ELR (cell line): ENCODE measurements at places on chromosomes 2 and 18.

DNA sequence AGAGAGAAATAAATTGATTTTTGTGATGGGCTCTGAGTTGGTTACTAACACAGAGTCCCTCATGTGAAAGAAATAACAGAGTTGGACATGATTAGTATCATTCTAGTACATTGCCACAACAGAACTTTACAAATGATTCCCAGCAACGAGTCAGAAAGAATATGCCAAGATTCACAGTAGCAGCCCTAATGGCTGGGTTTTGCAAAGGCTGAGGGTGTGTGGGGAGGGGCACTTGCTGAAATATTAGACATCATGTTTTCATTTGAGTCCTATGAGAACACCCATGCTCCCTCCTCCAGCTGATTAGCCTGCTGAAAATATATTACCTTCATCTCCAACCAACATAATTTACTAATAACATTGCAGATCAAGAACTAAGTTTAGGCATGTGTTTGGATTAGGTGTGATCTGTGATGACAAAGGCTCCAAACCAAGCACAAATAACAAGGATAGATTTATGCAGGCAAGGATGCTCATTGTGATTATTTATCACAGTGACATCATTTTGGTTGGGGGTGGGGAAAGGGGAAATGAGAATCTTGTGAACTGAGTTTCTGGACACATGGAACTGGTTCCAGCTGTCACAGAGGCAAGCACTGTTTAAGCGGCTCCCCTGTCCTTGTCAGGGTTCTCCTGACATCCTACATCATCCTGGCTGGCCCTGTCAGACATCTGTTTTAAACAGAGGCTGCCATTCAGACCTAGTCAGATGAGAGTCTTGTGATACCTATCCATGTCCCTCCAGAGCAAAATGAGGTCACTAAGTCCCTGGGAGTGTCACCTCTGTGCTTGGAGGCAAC, 205.8 kb upstream of the NCKAP5 start:
- DNase-seq: no peak

- no peak for DNase-seq
These were observed 381.4 kb downstream of the TNS1 start for GRCh38 chr2:217621391-217621801.

- peak; percentile 14 for DNase-seq
These were observed 155.4 kb downstream of the ARL4C start for GRCh38 chr2:234341306-234341985.

DNA sequence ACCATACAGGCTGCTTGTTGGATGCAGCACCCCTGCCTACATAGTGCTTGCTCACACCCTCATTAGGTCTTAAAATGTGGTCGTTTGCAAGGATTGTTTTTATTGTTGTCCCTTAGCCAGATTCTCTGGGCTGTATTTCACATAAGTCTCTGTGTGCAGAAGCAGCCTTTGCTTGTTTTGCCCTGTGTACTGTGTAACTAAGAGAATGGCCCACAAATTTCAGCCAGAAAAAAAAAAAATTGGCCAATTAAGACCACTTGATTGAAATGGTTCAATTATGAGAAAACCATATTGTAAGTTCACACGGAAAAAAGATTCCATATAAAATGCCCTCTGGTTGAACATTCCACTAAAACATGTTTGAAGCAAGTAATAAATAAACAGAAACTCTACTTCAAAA, 377.1 kb upstream of the SOX11 start:
- no peak for DNase-seq

GRCh38 chr2:215455958-215456357, 20.1 kb upstream of the FN1 start:
- no peak for DNase-seq
